ENCODE measurements at places on chromosomes 12 and 14. TPM values are rescaled to one million over a fixed set of nuclear protein-coding genes. Genes with fewer than 3 reads are reported as not detected.

The PDZRN4 gene
- polyA plus RNA-seq: not detected

The OTX2 gene
- polyA plus RNA-seq: not detected

The SLCO1A2 gene
- polyA plus RNA-seq: not detected

The RIC8B gene
- 4.7 TPM for polyA plus RNA-seq

The TMEM63C gene
- not detected for polyA plus RNA-seq

DNA sequence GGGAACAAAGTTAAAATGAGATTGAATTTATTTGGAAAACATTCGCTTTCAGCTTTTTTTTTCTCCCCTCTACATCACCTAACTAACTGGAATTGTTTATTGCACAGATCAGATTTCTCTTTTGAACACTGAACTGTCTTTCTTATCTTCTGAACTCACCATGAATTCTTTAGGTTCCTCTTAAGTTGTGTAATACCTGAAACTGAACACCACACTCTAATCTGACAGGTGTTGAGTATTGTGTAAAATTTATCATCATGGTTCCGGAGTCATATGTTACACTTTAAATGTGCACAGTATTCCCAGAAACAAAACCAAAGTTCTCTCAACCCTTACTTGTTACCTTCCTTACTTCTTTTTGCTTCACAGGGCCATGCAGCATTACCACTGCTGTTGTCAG, 66.8 kb downstream of the TGFB3 start:
- H3K27me3 ChIP-seq: no peaks in the 10 kb centered on the region
- no peaks in the 10 kb centered on the region for H3K4me1 ChIP-seq
- H3K27ac ChIP-seq: no peak overlapping the region
- no peak for DNase-seq
- H3K4me3 ChIP-seq: no peak overlapping the region
- H3K36me3 ChIP-seq: no peaks in the 10 kb centered on the region

DNA sequence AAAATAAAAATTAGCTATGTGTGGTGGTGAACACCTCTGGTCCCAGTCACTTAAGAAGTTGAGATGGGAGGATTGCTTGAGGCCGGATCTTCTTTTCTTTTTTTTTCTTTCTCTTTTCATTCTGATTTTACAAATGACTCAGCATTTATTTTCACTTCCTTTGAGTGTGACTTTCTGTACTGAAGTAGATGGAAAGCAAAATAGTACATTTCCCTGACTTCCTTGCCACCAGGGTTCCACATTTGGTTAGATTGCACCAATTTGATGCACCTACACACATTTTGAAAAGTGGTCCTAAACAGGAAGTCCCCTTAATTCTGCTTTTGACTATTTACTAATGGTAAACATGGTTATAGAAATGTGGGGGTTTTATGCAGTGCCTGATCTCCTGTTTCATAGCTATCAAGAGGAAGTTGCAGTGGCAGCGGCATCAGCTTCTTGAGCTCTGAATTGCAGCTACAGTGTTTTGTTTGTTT, 13.0 kb upstream of the LEMD3 start:
- no peak overlapping the region for H3K27ac ChIP-seq
- no peak overlapping the region for H3K4me3 ChIP-seq
- no peaks in the 10 kb centered on the region for H3K36me3 ChIP-seq
- peaks cover 10% of the 10 kb centered on the region for H3K27me3 ChIP-seq
- peak; percentile 5 for DNase-seq

DNA sequence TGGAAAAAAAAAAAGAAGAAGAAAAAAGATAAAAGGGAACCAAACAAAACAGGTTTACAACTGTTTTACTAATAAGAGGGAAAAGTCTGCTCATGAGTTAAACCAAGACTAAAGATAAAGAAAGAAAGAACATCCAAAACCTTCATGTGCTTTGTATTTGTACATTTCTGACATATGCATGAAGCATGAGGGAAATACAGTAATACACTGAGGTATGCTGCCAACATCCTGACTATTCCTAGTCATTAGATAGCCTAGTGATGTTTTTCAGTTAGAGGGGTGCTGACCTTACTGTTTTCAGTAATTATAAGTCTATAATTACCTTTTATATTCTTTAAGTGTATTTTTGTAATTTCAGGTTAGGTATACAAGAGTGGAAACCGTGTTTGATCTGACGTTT, 793.3 kb downstream of the DIO2 start:
- no peaks in the 10 kb centered on the region for H3K4me1 ChIP-seq
- DNase-seq: peak; percentile 57

- DNase-seq: no peak
- no peak overlapping the region for H3K4me3 ChIP-seq
- peaks cover 9% of the 10 kb centered on the region for H3K27me3 ChIP-seq
These were observed 57.6 kb upstream of the DDX11 start for GRCh38 chr12:31016057-31016456.

- no peak for DNase-seq
- no peaks in the 10 kb centered on the region for H3K4me1 ChIP-seq
- no peak overlapping the region for H3K27ac ChIP-seq
- no peaks in the 10 kb centered on the region for H3K27me3 ChIP-seq
- no peak overlapping the region for H3K4me3 ChIP-seq
These were observed 19.1 kb upstream of the VASH1 start for GRCh38 chr14:76742185-76742584.

DNA sequence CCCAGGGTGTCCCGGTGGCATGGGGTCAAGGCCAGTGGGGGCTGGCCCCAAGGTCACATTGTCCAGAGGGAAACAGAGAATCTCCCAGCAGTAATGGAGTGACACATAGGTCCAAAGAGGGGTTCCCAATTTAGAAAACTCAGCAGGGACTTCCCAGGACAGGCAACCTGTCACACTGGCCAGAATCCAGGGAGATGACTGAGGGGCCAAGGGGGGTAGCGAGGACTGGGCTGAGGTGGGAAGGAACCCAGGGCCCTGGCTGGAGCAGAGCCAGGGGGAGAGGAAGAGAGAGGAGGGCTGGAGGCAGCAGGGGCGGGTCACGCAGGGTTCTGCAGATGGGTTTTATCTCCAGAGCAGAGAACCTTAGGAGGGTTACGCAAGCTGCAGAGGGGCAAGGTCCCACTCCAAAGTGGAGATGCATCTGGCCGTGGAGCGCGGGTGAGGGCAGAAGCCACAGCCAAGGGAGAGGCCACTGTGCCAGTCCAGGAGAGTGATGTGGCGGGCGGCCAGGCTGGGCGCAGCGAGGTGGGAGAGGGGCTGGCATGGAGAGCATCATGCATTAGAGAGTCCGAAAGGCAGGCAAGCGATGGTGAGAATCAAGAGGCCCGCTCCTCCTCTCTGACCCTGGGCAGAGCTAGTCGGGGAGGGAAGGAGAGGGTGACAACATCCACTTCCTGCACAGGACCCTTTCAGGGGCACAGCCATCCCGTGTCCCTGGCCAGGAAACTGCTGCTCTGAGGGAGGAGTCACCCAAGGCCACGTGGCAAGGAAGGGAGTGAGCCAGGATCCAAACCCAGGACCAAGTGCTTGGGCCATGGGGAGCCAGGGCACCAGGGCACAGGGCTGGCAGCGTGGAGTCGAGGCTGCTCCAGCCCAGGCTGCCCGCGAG, 29.0 kb downstream of the NCOR2 start:
- peaks cover 43% of the 10 kb centered on the region for H3K4me1 ChIP-seq
- H3K27ac ChIP-seq: no peak overlapping the region
- DNase-seq: no peak
- H3K36me3 ChIP-seq: peaks cover 8% of the 10 kb centered on the region
- no peaks in the 10 kb centered on the region for H3K27me3 ChIP-seq
- H3K4me3 ChIP-seq: no peak overlapping the region

- H3K36me3 ChIP-seq: no peaks in the 10 kb centered on the region
- no peak overlapping the region for H3K27ac ChIP-seq
- DNase-seq: no peak
- no peak overlapping the region for H3K4me3 ChIP-seq
These were observed 74.2 kb upstream of the CSRP2 start for GRCh38 chr12:76952995-76953394.

- peak overlapping the region; percentile 80 for H3K27ac ChIP-seq
- H3K4me3 ChIP-seq: no peak overlapping the region
- peaks cover 18% of the 10 kb centered on the region for H3K4me1 ChIP-seq
- no peaks in the 10 kb centered on the region for H3K36me3 ChIP-seq
- H3K27me3 ChIP-seq: no peaks in the 10 kb centered on the region
These were observed 79.3 kb downstream of the SSPN start for GRCh38 chr12:26274441-26275312.

- H3K27me3 ChIP-seq: no peaks in the 10 kb centered on the region
- no peak for DNase-seq
- H3K27ac ChIP-seq: no peak overlapping the region
These were observed 58.0 kb downstream of the PEBP1 start for GRCh38 chr12:118193958-118194357.

GRCh38 chr12:96809522-96809921, 97.5 kb upstream of the NEDD1 start:
- no peak for DNase-seq
- H3K4me3 ChIP-seq: no peak overlapping the region
- H3K36me3 ChIP-seq: no peaks in the 10 kb centered on the region
- H3K27ac ChIP-seq: no peak overlapping the region

Measured in IMR-90 (cell line).